Natural killer cell (primary cell): ENCODE measurements at places on chromosomes 1 and 21. TPM values are rescaled to one million over a fixed set of nuclear protein-coding genes. Genes with fewer than 3 reads are reported as not detected.

GRCh38 chr1:145912128-145912641, 2.3 kb upstream of the ITGA10 start:
- H3K4me3 ChIP-seq: no peak overlapping the region
- peaks cover 3% of the 10 kb centered on the region for H3K4me1 ChIP-seq
- H3K27ac ChIP-seq: no peak overlapping the region

DNA sequence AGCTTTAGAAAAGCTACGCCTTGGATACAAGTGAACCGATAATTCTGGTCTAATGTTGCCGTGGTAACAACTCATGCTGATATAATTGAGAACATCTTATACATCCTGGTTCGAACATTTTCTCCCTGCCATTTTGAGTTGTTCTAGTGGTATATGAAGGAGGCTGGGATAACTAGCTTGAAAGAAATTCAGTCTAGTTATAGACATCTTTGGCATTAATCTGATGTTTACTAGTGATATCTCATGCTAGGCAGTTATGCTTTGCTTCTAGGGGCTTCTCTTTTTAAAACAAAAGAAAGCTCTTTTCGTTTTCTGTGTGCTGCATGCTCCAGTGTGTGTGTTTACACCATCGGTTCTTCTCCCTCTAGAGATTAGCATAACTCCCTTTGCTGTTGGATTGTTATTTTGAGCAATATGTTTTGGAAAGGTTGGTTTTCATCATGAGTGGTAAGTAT, 20.5 kb downstream of the PRKACB start:
- H3K4me1 ChIP-seq: peaks cover 3% of the 10 kb centered on the region
- H3K27ac ChIP-seq: peak overlapping the region; percentile 31
- no peaks in the 10 kb centered on the region for H3K27me3 ChIP-seq
- H3K36me3 ChIP-seq: no peaks in the 10 kb centered on the region
- no peak overlapping the region for H3K4me3 ChIP-seq
- DNase-seq: peak; percentile 38

- H3K4me1 ChIP-seq: no peaks in the 10 kb centered on the region
- H3K36me3 ChIP-seq: no peaks in the 10 kb centered on the region
- H3K4me3 ChIP-seq: no peak overlapping the region
- H3K27ac ChIP-seq: no peak overlapping the region
- no peak for DNase-seq
- no peaks in the 10 kb centered on the region for H3K27me3 ChIP-seq
These were observed 40.3 kb upstream of the ARHGEF16 start for GRCh38 chr1:3413975-3414710.

DNA sequence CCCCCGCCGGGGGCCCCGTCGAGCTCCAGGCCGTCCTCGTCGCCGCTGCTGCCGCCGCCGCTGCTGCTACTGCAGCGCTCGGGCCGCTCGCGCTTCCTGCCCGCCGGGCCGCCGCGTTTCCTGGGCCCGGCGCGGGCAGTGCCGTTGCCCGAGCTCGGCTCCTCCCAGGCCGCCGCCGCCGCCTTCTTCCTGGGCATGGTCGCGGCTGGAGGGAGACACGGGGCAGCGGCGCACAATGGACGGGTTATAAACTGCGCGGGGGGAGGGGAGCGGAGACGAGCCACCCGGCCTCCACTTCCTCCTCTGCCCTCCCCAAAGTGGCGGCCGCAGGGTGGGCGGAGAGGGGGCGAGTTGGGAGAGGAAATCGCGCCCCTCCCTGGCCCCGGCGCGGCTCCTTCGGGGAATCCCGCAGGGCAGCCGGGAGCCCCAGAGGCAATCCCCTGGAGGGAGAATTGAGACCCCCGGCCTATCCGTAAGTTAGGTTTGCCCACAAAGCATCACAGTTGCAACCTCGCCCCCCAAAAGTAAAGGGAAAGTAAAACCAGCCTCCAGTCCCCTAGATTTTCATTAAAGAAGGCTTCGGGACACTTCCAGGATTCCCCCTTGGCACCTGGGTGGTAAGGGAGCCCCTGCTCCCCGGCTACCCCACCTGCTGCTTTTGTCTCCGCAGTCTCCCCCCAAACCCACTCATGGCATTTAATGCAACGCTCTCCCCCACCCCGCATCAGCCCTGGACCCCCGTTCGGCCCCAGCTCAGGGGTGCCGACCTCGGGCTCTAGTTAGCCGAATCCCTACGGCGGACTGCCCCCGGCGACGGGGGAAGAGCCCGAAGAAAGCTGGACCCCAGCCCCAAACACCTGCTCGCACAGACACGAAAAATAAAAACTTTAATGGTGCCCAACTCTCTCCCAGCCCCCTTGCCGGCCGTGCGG, 893 bp downstream of the RCC2 start:
- H3K27ac ChIP-seq: peak overlapping the region; percentile 73
- peak; percentile 64 for DNase-seq
- no peaks in the 10 kb centered on the region for H3K27me3 ChIP-seq
- H3K36me3 ChIP-seq: no peaks in the 10 kb centered on the region
- H3K4me1 ChIP-seq: peaks cover 38% of the 10 kb centered on the region

DNA sequence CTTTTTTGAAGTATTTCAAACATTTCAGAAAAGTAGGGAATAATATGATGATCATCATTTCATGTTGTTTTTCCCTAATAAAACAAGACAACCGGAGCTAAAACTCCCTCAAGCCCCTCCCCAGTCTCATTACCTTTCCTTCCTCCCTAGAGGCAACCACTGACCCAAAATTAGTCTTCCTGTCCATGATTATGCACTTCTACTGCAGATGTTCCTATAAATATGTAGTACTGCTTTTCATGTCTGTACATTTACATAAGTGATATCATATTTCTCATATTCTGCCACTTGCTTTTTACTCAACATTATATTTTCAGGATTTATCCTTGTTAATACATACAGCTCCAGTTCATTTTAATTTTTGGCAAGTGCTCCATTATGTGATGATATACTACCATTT, 58.7 kb upstream of the GOLT1A start:
- no peaks in the 10 kb centered on the region for H3K4me1 ChIP-seq
- no peak overlapping the region for H3K4me3 ChIP-seq
- H3K36me3 ChIP-seq: no peaks in the 10 kb centered on the region
- no peaks in the 10 kb centered on the region for H3K27me3 ChIP-seq
- no peak for DNase-seq

NUCKS1 gene
- total RNA-seq: 89.2 TPM

KIF17 gene
- not detected for total RNA-seq

CFAP107 gene
- not detected for total RNA-seq
